ENCODE measurements at places on chromosomes 2 and 18. TPM values are rescaled to one million over a fixed set of nuclear protein-coding genes. Genes with fewer than 3 reads are reported as not detected.

GRCh38 chr2:1964659-1965058 is 220.3 kb upstream of the PXDN start:
- no peak for DNase-seq

DNA sequence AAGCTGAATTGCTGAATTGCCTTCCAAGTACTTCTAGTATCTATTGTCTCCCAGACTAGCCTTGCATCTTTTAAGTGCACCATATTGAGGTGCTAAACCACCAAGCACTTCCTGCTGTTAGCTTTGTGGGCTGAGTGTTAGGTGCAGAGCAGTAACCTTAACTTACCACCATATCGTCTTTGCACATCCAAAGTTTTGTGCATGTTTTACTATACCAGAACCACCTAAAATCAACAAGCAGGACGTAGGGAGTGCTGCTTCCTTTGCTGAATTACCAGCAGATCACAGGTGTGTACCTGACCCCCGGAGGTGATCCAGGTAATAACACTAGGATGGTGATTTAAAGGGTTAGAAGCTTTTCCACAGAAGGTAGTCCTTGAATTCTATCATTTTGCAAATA is 359.9 kb upstream of the HNRNPA3 start:
- DNase-seq = peak; percentile 62

DNA sequence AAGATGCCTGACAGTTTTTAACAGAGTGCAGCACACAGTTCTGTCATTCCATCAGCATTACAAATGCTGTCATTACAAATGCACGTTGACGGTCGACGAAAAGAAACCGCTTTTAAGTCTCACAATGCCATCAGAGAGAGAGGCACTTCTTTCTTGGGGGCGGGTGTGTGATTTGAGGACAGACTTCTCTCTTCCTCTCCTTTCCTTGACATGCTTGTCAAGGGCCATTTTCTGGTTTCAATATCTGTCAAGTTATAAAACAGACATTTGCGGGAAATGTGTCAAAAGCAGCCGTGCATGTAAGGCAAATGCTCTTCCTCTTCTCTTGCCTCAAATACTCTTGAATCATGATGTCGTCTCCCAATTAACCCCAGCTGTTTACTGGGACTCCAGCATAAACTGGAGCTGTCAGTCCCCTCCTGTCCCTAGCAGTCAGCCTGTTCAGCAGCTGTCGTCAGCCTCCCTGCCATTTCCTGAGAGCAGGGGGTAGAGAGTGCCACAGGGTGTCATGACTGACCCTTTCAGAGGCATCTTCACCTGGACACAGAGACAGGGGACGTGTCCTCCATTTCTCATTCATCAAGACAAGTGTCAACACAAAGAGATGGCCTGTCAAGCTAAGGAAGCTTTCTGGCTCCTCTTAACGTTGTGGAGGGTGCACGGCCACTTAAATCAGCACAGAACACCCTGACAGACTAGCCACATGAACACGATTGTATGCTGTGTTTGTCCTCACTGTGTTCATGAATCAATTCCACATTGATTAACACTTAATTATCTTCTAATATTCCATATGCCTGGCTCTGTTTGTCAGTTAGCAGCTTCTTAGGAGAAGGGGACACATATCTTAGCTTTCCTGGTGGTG is 305.4 kb upstream of the RAB6C start:
- DNase-seq = no peak

GRCh38 chr2:219658874-219659273 is 31.4 kb downstream of the SLC4A3 start:
- no peak for DNase-seq

DNA sequence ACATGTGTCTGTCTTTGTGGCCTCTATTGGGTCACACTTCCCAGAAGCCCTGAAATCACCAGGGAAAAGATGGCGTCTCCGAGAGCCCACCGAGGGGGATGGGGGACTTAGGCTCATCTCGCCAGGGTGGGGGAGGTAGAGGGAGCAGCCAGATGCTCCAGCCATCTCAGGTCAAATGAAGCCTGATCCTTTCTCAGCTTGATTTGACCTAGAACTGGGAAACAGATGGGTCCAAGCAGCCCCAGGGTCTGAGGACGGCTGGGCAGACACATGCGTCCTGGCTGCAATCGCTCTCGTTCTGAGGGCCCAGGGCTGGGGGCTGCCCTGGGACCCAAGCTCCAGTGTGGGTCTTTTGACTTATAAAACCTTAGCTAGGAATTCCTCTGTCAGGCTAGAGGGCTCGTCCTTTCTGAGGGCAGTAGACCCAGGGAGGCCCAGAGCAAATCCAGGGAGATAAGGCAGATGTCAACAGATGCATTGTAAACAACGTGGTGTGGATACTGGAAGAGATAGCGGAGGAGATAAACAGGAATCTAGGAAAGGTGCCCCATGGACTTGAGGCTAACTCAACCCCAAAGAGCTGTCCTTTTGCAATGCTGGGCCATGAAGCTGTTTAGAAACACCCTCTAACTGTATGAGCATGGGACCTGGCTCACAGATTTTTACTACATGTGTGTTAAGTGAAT is 127.7 kb downstream of the MYCN start:
- no peak for DNase-seq

- DNase-seq = no peak
These were observed 90.5 kb downstream of the COLEC12 start for GRCh38 chr18:410047-410455.

Gene ACVR1
- total RNA-seq = 27.6 TPM

Gene CD226
- total RNA-seq = 102 TPM
